Esophagus mucosa (tissue), 1 donor: ENCODE measurements at places on chromosomes 3 and 15. TPM values are rescaled to one million over a fixed set of nuclear protein-coding genes. Genes with fewer than 3 reads are reported as not detected.

SHC4 gene
- not detected for total RNA-seq

SEMA5B gene
- total RNA-seq = not detected

HSPBAP1 gene
- total RNA-seq = 3.3 TPM

SMCO1 gene
- total RNA-seq = not detected

WWTR1 gene
- 30.7 TPM for total RNA-seq

LSAMP gene
- total RNA-seq = 0.28 TPM

DNAJB8 gene
- total RNA-seq = not detected

MST1R gene
- total RNA-seq = 14.1 TPM

KLHL24 gene
- 13.2 TPM for total RNA-seq

ZCWPW2 gene
- total RNA-seq = 0.40 TPM

HDDC3 gene
- 10.6 TPM for total RNA-seq

GUCA1C gene
- total RNA-seq = not detected

OR5K4 gene
- not detected for total RNA-seq

PAQR9 gene
- not detected for total RNA-seq

WDR93 gene
- not detected for total RNA-seq

AHSG gene
- total RNA-seq = not detected

MINAR1 gene
- total RNA-seq = 0.24 TPM

FANCD2OS gene
- total RNA-seq = not detected

TMOD3 gene
- 83.5 TPM for total RNA-seq

SLC22A13 gene
- total RNA-seq = 0.64 TPM

CNOT10 gene
- 25.7 TPM for total RNA-seq

GANC gene
- 30.0 TPM for total RNA-seq

COL8A1 gene
- total RNA-seq = 2.2 TPM
